ENCODE measurements at places on chromosomes 11 and 22.

DNA sequence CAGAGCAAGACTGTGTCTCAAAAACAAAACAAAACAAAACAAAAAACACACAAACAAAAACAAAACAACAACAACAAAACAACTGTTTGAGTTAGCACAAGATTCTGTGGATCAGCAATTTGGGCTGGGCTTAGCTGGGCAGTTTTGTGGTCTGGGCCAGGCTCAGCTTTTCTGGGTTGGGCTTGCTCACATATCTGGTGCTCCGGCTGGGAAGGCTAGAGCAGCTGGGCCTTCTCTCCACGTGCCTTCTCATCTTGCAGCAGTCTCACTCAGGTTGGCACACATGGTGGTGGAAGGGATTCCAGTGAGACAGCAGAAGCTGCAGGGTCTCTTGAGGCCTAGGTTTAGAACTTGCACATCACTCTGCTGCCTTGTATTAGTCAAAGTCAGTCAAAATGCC lies 35.7 kb downstream of the EIF3F start:
- DNase-seq: no peak

DNA sequence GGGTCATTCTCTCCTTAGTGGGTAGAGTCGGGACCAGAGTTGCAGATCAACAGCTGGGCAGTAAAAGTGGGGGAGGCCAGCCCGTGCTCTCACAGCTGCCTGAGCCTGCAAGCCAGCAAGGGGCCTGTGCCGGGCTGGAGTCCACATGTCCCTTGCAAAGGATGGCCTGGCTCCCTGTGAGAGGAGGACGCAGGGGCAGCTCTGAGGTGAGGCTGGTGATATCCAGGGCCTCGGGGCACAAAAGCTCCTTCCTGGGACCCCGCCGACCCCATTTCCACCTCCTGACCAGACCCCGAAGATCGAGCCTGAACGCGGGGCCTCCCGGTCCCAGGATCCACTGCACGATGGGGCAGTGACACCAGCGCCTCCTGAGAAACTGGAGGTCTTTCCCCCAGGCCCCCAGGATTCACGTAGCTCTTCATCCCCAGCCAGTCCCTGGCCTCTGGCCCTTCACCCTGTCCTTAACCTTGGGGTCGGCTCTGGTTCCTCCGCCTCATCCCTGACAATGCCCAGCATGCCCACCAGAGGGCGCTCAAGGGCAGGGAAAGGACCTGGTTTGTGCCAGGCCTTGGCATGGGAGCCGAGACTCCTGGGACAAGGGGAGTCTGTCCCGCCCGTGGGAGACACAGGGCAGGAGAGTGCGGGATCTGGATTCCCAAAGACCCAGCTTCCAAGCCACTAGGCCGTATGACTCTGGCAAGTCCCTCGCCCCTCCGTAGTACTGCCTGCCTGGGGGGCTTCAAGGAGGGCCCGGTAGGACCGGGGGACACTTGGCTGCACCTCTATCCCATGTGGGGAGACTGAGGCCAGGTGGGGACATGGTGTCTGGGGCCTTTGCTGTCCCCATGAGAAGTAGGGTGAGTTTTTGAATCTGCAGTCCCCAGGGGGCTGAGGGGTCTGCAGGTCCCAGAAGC lies 17.8 kb upstream of the WNT7B start:
- DNase-seq: peak; percentile 52

GRCh38 chr11:90753546-90753945 lies 530.7 kb upstream of the CHORDC1 start:
- DNase-seq: no peak

DNA sequence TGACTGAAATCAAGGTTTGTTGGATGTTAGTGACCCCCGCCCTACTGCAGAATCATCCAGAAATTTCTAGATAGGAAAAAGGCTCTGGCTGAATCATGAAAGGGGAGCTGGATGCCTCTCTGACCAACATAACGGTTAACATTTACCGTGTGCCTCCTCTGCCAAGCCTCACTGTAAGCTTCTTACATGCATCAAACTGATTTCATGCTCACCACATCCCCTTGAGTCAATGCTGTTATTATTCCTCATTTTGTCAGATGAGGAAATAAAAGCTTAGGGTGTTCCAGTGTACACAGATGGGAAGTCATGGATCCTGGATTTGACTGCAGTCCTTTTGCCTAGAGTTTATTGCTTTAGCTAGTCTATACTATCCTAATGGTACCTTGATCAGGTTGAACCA lies 5.9 kb upstream of the HMOX1 start:
- no peak for DNase-seq

DNA sequence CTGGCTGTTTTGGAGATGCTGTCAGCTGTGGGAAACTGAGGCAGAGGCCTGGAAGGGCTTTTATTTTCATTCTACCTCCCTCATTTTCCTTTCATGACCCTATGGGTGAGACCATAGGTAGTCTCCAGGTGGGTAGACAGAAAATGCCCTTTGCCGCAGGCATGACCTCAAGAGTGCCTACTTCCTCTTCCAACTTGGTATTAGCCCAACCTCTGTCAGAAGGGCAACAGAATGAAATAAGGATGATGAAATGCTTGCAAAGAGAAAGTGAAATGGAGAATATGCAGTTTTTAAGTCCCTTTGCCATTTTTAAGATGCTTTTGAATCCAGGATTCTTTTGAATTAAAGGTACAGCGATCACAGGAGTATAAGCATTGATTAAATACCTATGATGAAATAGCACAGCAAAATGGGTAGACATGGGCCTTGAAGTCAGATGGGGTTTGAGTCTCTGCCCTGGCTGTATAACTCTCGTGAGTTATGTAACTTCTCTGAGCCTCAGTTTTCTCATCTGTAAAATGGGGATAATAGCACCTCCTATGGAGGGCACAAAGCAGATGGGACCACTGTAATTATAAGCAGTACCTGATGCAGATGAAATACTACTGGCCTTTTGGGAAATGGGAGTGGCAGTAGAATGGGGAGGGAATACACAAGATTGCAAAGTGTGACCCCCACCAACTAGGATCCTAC lies 3.7 kb downstream of the ASPHD2 start:
- no peak for DNase-seq

DNA sequence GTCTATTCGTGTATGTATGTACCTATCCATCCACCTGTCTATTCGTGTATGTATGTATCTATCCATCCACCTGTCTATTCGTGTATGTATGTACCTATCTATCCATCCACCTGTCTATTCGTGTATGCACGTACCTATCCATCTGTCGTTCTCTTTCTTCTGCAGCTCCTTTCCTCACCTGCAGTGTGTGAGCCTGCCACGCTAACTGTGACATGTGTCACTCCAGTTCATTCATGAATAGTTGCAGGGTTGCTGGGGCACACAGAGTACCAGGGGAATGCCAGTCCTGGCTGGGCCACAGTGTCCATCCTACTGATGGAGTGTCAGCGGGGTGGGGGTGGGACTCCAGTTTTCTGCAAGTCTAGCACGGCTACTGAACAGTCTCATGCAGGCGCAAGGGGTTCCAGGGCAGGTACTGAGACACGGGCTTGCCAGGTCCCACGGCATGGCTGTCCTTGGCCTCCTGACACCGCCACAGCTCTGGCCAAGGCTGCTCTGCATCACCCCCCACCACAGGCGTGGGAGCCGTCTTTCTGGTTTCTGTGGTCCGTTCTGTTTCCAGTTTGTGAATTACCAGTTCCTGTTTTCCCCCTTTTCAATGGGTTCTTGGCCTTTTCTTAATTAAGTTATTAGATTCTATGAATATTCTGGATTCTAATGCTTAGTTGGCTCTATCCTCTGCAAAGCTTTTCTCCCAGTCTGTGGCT lies 88.8 kb upstream of the CLDN5 start:
- DNase-seq: no peak

- DNase-seq: no peak
These were observed 20.9 kb downstream of the DKK3 start for GRCh38 chr11:11987503-11988022.

DNA sequence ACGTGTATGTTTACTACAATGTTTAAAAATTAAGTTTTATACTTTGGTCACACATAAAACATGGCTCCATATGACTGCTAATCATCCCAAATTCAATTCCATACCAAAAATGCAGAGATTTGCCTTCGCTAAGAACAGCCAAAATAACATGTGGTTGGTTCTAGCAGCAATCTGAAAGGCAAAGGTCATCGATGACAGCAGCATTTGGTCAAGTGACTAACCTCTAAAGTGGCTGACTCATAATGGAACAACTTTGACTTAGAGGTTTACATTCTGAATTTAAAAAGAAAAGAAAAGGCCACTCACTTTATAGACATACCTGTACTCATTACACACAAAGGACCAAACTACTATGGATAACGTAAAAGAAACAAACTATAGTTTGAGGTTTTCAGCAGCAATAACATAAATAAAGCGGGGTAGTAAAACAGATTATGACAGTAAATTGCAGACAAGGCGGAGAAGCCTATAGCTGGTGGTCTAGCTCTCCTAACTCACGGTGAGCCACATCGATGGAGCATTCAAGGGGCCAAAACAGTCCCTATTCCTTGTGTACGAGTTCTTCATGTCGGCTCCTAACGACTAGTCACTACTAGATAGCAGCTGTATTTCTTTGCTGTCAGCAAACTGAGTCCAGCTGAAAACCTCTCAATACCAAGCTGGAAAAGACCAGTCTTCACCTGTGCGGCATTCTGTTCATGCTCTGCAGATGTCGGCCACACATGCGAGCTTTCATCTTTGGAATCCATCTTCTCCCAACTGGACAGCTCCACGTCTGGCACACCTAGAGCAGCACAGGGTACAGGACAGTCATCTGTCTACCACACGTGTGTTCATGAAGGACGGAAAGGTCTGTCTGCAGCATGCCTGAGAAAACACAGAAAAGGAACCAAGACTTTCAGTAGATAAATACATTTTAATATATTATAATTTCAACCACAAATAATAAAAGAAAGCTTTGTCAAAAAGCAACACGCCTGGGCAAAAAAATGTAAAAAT lies 42.1 kb downstream of the PRDM10 start:
- DNase-seq: no peak

GRCh38 chr22:44393066-44393465 lies 80.3 kb upstream of the SHISAL1 start:
- no peak for DNase-seq

- DNase-seq: no peak
These were observed 1.3 kb downstream of the SELENOM start for GRCh38 chr22:31106001-31106571.

DNA sequence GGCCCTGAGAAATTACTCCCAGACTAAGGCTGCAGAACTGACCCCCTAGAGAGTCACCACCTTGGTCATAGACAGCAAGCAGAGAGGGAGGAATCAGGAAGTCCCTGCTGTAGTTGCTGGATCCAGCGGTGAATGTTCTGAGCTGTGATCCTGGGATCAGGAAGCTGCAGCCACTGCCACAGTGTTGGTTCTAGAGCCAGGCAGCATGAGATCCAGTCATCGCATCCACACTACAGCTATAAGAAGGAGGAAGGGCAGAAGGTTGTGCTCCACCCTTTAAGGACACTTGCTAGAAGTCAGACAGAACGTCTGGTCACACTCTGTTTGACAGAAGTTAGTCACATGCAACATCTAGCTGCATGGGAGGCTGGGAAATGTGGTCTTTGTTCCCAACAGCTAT lies 104.7 kb upstream of the OR4B1 start:
- DNase-seq: no peak

DNA sequence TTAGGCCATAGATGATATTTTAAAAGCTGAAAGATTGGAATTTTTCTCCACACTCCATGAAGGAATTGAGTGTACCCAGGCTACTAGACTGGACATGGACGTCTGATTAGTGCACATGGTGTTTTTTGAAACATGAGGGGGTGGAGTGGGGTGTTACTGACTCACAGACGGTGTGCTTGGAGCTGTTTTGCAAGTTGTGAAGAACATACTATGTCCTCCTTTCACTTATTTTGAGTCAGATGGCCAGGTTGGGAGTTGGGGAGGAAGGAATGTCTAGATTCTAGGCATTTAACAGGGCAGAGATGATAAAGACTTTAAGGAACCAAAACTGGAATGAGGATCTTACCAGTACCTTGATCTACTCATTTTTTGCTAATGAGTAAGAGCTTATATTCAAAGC lies 158.1 kb upstream of the MTNR1B start:
- no peak for DNase-seq

GRCh38 chr22:37607010-37607934 lies 1.4 kb upstream of the GGA1 start:
- peak; percentile 78 for DNase-seq

DNA sequence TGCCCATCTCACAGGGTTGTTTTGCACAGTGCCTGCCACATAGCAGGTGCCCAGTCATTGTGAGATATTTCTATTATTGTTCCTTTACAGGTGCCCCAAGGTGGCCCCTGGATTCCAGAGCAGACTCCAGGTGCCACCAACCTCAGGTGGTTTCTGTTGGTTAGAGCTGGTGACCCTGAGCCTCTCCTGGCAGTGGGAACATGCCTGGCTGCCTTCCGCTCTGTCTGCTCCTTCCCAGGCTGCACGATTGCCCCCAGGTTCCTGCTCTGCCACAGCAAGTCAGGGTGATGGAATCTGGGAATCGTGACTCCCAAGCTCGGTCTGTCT lies 12.6 kb upstream of the OMP start:
- no peak for DNase-seq

- no peak for DNase-seq
These were observed 471.4 kb downstream of the SOX6 start for GRCh38 chr11:15884777-15885540.

- DNase-seq: no peak
These were observed 1.9 kb downstream of the FDX1 start for GRCh38 chr11:110431674-110432073.

GRCh38 chr11:61153593-61154095 lies 7.6 kb downstream of the VPS37C start:
- no peak for DNase-seq

- DNase-seq: no peak
These were observed 53.5 kb upstream of the DBX1 start for GRCh38 chr11:20213790-20214189.

- DNase-seq: no peak
These were observed 8.3 kb downstream of the OSBPL5 start for GRCh38 chr11:3156661-3157311.

DNA sequence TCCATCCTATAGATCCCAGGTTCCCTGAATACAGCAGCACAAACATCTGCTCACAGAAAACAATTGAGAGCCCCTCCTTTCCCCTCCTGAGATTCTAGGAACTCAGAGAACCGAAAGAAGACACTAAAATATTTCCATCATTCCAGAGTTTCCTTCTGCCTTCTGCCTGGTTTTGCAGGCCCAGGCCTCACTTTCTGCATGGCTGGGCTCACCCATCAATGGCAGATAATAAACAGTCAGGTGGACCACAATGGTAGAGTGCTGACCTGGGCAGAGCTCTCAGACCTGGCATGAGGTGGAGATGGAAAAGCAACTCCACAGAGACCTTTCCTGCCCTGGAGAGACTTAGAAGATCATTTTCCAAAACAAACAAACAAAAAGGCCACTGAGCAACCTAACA lies 389.1 kb downstream of the NXPE2 start:
- no peak for DNase-seq

DNA sequence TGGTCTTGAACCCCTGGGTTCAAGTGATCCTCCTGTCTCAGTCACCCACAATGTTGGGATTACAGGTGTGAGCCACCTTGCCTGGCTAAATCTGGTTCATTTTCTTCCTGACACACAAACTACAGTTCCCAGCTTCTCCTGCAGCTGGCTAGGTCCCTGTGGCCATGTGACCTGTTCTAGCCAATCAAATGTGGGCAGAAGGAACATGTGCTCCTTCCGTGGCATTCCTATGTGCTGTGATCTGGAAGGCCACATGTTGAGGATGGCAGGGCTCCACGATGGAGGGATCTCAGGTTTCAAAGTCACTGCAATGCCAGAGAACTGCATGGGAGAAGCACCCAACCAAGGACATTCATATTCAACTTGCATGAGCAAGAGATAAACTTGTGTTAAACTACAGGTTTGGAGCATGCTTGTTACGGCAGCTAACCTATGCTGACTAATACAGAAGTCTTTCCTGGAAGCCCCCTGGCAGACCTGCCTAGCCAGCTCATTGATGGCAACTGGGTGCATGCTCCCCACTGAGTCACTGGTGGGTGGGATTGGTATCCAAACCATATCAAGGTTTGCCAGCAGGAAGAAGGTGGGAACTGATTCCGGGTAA lies 86.0 kb downstream of the RPS6KA4 start:
- no peak for DNase-seq

Data from activated CD8-positive, alpha-beta memory T cell treated with anti-CD3 and anti-CD28 coated beads for 1 hour (primary cell).